ENCODE measurements at places on chromosomes 5 and 9. TPM values are rescaled to one million over a fixed set of nuclear protein-coding genes. Genes with fewer than 3 reads are reported as not detected.

The GPX3 gene
- total RNA-seq = 20.3 TPM

The ZFP62 gene
- 9.0 TPM for total RNA-seq

The AKNA gene
- 8.4 TPM for total RNA-seq

The FOXD4L4 gene
- 0.04 TPM for total RNA-seq

The CDC20B gene
- 0.08 TPM for total RNA-seq

The PTGES gene
- 174 TPM for total RNA-seq

The NKD2 gene
- total RNA-seq = 23.2 TPM

The TNIP1 gene
- 185 TPM for total RNA-seq

The CHMP5 gene
- 75.7 TPM for total RNA-seq

The IFNE gene
- 0.83 TPM for total RNA-seq

The TTC1 gene
- 65.0 TPM for total RNA-seq

The PRXL2C gene
- total RNA-seq = 22.1 TPM

The WNK2 gene
- 7.5 TPM for total RNA-seq

The CAVIN4 gene
- total RNA-seq = 0.39 TPM

The HABP4 gene
- 15.8 TPM for total RNA-seq

The LPAR1 gene
- total RNA-seq = 24.7 TPM

The PCDHB11 gene
- total RNA-seq = not detected

The GABBR2 gene
- 0.28 TPM for total RNA-seq

The UGT3A2 gene
- total RNA-seq = not detected

The SLC6A19 gene
- 0.32 TPM for total RNA-seq

The AGXT2 gene
- total RNA-seq = not detected

The SPINK13 gene
- total RNA-seq = 0.31 TPM

The PTGER4 gene
- 7.6 TPM for total RNA-seq

The BTNL3 gene
- total RNA-seq = not detected

The PTPDC1 gene
- 3.0 TPM for total RNA-seq

The TMOD1 gene
- total RNA-seq = 2.0 TPM

The NAIP gene
- total RNA-seq = 0.58 TPM

The ADRA1B gene
- total RNA-seq = 15.9 TPM

The NEUROG1 gene
- total RNA-seq = not detected

The FSTL4 gene
- 6.0 TPM for total RNA-seq

The DOCK2 gene
- total RNA-seq = 3.1 TPM

The TEK gene
- total RNA-seq = 0.18 TPM

The AK8 gene
- 1.1 TPM for total RNA-seq

The FPGS gene
- 53.8 TPM for total RNA-seq

The SLC4A9 gene
- total RNA-seq = not detected

The SPATA31D4 gene
- total RNA-seq = not detected

The C9orf43 gene
- total RNA-seq = 0.57 TPM

The KCNIP1 gene
- not detected for total RNA-seq

The CXCL14 gene
- total RNA-seq = 0.37 TPM

The FNBP1 gene
- total RNA-seq = 11.2 TPM

The ADGRV1 gene
- total RNA-seq = 0.57 TPM

The PGM5 gene
- total RNA-seq = not detected

The PCAT7 gene
- 0.72 TPM for total RNA-seq

The SPINK9 gene
- not detected for total RNA-seq

The CENPK gene
- 25.9 TPM for total RNA-seq

The WHRN gene
- 7.4 TPM for total RNA-seq

The TRIM14 gene
- total RNA-seq = 15.6 TPM

The C5orf58 gene
- not detected for total RNA-seq

The PELO gene
- total RNA-seq = 17.7 TPM

The FAM78A gene
- 0.44 TPM for total RNA-seq

The DBH gene
- total RNA-seq = not detected

The CTXN3 gene
- not detected for total RNA-seq

The GARIN3 gene
- total RNA-seq = not detected

The PANK3 gene
- total RNA-seq = 11.5 TPM

The SPATA31C1 gene
- not detected for total RNA-seq

The GDA gene
- total RNA-seq = 1.0 TPM

Measured in A549 treated with dexamethasone at 1 μM for 4 hours (cell line).